ENCODE measurements at places on chromosomes 12 and 14.

GRCh38 chr12:50641566-50641965 is 122.3 kb upstream of the ATF1 start:
- no peak for DNase-seq

- no peak for DNase-seq
Observed at GRCh38 chr14:92441751-92442504, 71.7 kb upstream of the RIN3 start.

DNA sequence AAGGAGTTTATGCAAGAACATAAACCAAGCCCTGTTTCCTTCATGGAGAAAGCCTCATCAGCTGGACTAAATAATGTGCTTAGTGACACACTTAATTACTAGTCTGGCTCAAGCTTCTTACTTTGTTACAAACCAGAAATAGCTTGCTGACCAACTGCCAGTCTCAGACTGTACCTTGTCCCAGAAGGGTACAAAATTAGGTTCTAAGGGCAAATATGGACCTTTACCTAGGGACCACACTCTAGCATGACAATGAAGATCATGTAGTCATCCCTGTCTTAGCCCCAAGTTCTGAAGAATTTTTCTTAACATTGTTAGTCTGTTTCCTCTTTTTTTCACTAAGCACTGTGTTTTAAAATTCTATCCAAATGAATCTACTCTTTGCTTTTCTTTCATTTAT is 2.2 kb downstream of the AMN1 start:
- no peak for DNase-seq

GRCh38 chr14:68774771-68775613 is 17.9 kb downstream of the ZFP36L1 start:
- DNase-seq = no peak

Measured in activated CD8-positive, alpha-beta memory T cell treated with anti-CD3 and anti-CD28 coated beads for 48 hours (primary cell).